ENCODE measurements at places on chromosomes 3 and 15.
A peak's percentile ranks its signal among the peaks of the same experiment; 100 is the strongest.

DNA sequence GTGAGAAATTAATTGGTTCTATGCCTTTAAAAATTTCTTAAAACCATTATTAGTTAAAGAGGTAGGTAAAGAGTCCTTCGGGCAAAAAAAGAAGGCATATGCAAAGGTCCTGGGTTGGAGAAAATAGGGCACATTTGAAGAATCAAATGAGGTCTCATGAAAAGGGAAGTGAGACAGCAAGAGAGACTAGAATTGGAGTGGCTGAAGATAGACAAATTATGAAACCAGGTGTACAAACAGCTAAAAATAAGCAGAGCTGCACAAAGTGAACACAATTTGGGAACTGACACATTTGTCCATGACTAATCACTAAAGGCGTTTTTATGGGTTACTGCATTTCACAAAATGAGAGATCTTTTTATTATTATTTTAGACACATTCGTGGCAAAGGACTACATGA lies 581.2 kb downstream of the PYDC2 start:
- DNase-seq = no peak

GRCh38 chr3:89405593-89405992 lies 298.2 kb downstream of the EPHA3 start:
- no peak for DNase-seq

GRCh38 chr3:86815880-86816279 lies 175.1 kb downstream of the VGLL3 start:
- DNase-seq = no peak

- DNase-seq = peak; percentile 88
Observed at GRCh38 chr3:62159709-62160092, 213.6 kb downstream of the FEZF2 start.

DNA sequence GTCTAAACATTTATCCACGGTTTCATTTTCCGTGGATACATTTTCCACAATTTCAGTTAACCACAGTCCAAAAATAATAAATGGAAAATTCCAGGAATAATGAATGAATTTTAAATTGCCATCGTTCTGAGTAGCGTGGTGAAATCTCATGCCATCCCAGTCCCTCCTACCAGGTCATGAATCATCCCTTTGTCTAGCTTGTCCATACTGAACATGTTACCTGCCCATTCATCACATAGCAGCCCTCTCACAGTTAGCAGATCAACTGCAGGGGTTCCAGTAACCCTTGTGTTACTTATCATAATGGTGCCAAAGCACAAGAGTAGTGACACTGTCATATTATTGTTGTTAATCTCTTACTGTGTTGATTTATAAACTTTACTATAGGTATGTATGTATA lies 124.5 kb downstream of the GSK3B start:
- DNase-seq = no peak

- no peak for DNase-seq
Observed at GRCh38 chr3:184656829-184657681, 54.8 kb downstream of the MAGEF1 start.

GRCh38 chr15:100759698-100760356 lies 119.8 kb upstream of the ALDH1A3 start:
- DNase-seq = peak; percentile 80

Measured in foreskin fibroblast (primary cell).